ENCODE measurements at places on chromosomes 3 and 15.

- no peak for DNase-seq
Measured at GRCh38 chr3:45719655-45720487, 30.7 kb downstream of the SACM1L start.

DNA sequence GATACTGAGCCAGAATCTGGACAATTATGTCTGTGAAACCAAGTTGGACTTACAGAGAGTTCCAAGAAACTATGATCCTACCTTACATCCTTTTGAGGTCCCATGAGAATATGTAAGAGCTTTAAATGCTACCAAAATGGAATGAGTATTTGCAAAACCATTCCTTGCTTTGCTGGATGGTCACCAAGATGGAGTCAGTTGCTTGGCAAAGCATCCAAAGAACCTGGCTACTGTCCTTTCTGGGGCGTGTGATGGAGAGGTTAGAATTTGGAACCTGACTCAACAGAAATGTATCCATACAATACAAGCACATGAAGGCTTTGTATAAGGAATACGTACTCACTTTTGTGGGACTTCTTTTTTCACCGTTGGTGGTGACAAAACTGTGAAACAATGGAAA is 36.2 kb downstream of the AP4E1 start:
- DNase-seq, result no peak

DNA sequence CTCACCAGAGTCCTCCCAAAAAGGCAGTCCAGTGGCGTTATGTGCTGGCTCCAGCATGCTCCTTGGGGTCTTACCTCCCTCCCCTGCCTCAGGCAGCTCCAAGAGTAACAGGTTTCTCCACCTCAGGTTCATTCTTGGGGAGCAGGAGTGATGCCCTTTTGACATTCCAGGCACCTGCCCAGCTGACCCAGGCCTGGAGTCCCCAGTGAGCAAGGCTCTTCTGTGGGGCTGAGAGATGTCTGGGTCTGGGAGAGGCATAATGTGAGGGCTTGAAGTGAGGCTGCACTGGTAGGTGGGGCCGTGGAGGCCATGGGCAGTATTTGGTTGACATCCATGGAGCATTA is 15.3 kb downstream of the PXYLP1 start:
- no peak for DNase-seq

DNA sequence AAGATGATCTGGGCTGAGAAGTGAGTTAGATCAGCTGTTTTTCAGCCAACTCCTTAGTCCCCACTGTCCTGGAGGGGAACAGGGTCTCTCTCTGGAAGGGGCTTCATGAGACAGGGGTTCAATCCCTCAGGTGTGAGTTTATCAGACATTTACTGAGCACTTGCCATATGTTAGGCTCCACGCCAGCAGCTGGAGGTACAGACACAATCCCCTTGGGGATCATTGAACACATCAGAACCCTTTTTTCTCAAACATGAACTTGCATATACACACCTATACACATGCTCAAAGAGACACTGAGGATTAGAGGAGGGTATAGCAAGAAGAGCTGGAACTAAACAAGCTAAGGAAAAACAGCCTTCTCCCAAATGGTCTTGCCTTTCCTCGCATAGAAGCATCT is 5.5 kb upstream of the BMF start:
- DNase-seq, result no peak

DNA sequence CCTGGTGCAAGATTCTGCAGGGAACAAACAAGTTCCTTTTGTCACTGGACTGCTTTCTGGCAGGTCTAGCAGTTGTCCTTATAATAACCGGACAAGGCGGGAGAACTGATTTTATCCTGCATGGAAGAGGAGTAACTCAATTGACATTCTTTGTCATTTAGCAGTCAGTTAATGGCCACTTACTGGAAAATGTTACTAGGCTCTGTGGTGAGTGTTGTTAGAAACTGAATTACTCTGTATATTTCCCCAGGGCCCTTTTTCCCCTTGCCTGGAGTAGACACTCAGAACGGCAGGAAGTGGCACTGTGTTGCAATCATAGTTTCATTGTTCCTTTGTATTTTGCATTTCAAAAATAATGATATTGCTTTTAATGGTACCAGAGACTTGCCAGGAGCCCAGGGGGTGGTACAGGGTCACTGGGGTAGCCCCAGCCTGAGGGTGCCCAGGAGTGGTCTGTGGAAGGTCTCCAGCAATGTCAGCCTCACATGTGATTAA is 318.6 kb upstream of the LRRFIP2 start:
- no peak for DNase-seq

DNA sequence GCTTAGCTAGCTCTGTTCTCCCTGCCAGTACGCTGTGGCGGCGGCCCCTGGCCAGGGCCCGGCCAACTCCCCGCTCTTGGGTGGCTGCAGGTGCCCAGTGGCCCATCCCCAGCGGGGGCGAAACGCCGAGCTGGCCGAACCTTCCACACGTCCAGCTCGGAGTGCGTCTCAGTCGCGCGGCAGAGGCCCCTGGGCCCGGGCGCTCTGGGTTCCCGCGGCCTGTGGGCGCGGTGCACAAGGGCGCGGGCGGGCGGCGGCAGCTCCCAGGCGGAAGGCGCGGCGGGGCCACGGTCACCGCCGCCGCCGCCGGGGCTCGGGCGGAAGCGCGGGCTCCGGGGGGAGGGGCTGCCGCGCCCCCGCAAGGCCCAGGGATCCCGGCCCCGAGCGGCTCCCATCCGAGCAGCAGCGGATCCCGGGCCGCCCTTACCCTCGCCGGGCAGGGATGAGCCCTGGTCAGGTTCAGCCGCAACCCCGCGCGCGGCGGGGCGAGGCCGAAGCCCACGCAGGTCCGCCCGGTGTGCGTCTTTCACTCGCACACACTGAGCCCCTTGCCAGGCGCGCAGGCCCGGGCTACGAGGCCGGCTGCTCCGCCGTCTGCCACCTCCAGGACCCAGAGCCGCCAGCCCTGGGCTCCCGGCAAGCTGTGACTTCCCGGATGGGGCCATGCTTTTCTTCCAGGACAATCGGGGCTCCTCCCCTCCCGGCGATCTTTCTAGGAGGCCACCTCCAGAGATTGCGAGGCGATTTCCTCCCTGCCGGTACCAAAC is 54.2 kb downstream of the CCDC54 start:
- no peak for DNase-seq

DNA sequence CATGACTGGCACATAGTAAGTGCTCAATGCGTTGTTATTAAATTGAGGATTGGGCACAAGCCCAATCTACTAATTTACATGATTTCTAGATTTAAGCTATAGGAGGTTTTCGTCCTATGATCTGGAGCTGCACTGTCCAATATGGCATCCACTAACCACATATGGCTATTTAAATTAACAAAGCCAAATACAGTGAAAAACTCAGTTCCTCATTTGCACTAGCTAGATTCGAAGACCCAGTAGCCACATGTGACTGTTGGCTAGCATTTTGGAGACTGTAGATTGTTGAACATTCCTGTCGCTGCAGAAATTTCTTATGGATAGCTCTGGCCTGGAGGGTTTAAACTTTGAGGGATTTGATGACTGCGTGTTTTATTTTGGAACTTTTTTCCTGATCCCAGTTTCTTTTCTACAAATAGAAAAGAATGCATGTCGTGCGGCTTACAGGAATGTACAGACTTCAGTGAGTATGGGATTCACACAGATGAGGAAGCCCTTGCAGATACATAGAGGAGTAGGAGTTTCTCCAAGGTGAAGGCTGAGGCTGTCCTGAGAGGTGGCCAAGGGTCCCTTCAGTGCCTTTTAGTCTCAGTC is 82.8 kb downstream of the SLCO3A1 start:
- DNase-seq, result no peak

DNA sequence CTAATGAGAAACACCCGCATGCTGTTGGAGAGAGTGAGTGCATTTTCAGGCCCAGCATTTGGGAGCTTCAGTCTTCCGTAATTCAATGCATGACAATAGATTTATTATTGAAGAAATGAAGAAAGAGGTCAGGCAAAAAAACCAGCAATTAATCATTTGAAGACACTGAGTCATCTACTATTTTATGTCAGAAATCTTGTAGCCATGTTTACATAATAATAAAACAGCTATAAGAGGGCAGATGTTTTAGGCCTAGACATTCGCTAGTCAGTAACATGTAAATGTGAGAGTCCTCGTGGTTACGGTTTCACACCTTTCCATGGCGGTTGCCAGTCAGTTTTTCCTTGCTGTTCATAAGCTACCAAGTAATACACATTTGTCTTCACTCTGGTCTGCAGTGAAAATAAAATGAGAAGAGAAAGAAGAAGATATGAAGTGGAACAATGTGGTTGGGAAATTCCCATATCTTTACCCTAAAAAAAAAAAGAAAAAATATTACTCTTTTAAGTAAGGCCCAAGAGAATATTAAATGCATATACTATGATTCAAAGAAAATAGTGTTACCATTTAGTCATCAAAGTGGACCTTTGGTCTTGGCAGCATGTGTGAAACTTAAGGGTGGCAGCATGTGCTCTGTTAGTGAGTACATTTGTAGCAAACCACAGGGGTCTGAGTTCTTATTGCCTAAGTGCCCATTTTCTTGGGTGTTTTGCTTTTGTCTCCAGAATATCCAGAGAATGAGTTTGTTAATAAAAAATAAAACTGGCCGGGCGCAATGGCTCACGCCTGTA is 140.5 kb upstream of the TBL1XR1 start:
- DNase-seq, result peak; percentile 26

DNA sequence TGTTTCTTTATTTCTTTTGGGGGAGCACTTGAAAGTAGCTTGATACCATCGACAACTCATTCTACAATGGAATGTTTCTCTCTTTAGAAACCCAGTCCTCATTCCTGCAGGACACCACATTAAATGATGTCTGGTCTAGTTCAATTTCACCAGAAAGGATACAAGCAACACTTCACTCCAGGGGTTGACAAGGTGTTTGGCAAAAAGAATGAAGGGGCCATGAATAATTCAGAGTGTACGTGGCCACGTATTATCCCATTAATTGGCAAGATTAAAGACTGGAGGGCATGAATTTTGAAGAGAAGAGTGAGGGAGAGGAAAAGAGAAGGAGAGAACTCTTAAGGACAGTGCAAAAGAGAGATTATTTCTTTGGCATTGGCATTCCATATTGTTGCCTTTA is 705 bp downstream of the TMPRSS7 start:
- no peak for DNase-seq

DNA sequence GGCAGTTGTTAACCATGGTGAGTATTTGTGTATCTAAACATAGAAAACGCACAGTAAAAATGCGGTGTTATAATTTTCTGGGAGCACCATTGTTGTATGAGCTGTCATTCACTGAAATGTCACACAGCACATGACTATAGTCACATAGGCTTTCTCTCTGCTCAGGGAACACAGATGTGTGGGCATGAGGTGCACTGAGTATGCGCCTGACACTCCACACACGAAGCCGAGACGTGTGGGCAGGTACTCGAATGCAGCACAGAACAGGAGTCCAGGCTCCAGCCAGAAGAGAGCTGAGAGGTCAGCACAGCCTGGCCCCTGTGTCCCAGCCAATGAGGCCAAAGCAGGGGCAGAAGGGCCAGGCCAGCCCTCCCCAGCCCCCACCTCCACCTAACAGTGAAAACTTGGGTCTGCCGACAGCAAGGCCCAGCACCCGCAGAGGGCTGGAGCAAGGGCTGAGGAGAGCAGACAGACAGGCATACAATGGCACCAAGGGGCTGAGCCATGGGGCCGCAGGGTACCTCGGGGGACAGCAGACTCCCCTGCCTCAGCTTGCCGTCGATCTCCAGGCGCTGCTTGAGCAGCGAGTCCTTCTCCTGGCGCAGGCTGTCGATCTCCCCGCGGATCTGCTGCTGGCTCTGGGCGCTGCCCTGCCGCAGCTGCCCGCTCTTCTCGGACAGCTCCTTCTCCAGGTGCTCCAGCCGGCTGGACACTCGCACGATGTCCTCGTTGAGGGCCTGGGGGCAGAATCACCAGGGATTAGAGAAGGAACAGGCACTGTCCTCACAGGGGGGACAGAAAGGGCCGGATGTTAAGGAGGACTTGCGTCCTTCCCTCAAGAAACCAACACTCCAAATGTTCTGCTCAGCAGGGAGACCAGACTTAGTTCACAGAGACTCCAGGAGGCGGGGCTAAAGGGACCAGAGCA is 24.0 kb downstream of the KIF7 start:
- no peak for DNase-seq

GRCh38 chr15:36796161-36796560 is 216.7 kb downstream of the CDIN1 start:
- DNase-seq, result no peak

DNA sequence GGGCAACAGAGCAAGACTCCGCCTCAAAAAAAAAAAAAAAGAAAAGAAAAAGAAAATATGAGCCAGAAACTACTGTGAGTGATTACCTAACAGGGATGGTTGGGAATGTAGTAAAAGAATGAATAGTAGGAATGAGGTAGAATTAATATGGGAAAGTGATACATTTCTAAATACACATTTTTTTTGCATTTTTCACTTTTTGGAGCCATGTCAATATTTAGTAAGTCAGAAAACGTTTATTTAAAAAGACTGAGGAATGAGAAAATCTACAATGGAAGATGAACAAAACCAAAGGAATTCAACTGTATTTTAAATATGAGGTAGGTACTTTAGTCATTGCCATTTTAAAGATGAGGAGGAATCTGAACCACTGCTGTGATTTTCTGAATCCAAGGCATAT is 817.2 kb upstream of the CADM2 start:
- no peak for DNase-seq

- no peak for DNase-seq
Measured at GRCh38 chr15:90046911-90047392, 45.8 kb downstream of the ZNF710 start.

- DNase-seq, result no peak
Measured at GRCh38 chr3:54960701-54961100, 32.8 kb upstream of the LRTM1 start.

DNA sequence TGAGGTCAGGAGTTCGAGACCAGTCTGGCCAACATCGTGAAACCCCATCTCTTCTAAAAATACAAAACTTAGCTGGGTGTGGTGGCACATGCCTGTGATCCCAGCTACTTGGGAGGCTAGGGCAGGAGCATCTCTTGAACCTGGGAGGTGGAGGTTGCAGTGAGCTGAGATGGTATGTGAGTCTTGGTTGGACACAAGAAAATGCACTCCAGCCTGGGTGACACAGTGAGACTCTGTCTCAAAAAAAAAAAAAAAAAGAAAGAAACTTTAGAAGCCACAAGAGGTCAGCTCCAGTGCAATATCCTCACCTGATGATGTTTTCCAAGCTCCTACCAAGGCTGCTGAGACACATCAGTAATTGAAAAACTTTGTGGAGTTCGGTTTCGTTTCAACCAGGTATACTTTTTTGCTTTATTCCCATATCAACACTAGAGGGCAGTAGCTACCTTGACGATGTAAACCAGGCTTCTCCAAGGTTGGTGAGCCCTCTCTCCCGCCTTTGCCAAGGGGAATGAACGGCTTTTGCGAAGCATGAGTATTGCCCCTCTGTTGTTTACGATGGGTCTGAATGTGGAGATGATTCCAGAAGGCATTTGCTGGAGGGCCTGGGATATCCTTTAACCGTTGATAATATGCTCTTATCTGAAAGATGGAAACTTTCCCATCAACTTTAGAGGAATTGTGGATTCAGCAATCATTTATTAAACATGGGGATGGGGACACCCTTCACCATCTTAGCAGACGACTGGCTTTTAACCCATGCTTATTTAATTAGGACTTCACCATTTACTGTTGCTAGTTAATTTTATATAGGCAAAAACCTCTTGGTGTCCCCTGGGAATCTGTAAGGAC is 202.8 kb downstream of the SV2B start:
- DNase-seq, result peak; percentile 15

- DNase-seq, result no peak
Measured at GRCh38 chr3:56424336-56424735, 43.9 kb downstream of the ERC2 start.

- DNase-seq, result no peak
Measured at GRCh38 chr15:76114561-76114960, 54.8 kb downstream of the TMEM266 start.
